Stimulated activated CD8-positive, alpha-beta memory T cell treated with anti-CD3 and anti-CD28 coated beads, Interleukin-4, amount 100 ng/mL, for 1 hour (primary cell): ENCODE measurements at places on chromosomes 4 and X.

- DNase-seq: no peak
Observed at GRCh38 chr4:52093466-52093865, 42.4 kb downstream of the SPATA18 start.

DNA sequence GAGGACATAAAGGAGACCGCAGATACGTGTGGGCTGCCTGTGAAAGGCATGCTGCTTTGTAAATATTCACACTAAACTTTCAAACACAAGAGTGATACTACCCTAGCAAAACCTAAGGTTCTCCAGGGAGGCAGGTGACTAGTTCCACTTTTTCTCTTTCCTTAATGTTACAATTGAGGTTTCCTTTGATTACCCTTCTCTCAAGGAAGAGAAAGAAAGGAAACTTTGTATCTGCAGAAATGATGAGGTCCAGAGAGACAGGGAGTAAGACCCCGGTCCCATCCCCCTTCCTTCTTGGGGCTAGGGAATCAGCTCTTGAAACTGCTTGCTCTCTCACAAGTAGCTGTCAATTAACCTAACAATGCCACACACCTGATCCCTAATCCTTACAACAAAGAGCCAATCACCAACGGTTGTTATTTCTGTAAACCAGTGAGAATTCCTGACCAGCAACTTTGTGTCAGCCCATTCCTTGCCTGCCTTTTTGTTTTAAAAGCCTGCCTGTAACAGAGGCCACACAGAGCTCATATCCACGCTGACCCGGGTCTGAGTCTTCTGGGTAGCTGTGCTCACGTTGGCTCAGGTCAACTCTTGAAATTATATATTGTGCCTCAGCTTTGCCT is 754.8 kb upstream of the FRG1 start:
- DNase-seq: no peak

GRCh38 chrX:49934148-49934547 is 11.8 kb downstream of the CLCN5 start:
- DNase-seq: no peak

- no peak for DNase-seq
Observed at GRCh38 chr4:54708339-54709279, 50.9 kb downstream of the KIT start.

GRCh38 chr4:113636438-113636818 is 125.1 kb downstream of the CAMK2D start:
- no peak for DNase-seq
